ENCODE measurements at places on chromosomes 12 and 14. TPM values are rescaled to one million over a fixed set of nuclear protein-coding genes. Genes with fewer than 3 reads are reported as not detected.

DNA sequence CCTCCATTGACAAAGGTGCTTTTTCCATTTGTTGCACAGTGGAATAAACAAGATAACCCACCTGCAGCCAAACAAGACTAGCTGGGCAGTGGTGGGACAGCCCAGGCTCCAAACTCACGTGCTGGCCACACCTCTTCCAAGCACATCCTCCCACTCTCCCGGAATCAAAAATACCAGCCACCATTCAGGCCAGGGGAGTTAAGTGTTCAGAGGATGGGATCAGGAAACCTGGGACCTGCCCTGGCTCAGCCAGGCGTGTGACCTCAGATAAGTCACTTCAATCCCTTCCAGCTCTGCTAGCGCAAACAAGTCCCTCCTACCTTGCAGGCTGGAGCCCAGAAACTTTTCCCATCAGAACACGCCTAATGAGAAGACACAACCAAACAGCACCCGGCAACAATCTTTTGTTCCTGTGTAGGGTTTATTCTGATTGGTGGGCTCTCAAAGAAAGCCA lies 43.3 kb downstream of the ACTN1 start:
- no peak for DNase-seq

GRCh38 chr12:84689638-84690037 lies 223.0 kb downstream of the SLC6A15 start:
- no peak for DNase-seq

GRCh38 chr12:112375105-112375504 lies 7.1 kb downstream of the HECTD4 start:
- DNase-seq = no peak

- no peak for DNase-seq
Observed at GRCh38 chr14:68703093-68703492, 89.8 kb downstream of the ZFP36L1 start.

DCP1B gene
- 16.6 TPM for total RNA-seq

KRT77 gene
- total RNA-seq = not detected

DNA sequence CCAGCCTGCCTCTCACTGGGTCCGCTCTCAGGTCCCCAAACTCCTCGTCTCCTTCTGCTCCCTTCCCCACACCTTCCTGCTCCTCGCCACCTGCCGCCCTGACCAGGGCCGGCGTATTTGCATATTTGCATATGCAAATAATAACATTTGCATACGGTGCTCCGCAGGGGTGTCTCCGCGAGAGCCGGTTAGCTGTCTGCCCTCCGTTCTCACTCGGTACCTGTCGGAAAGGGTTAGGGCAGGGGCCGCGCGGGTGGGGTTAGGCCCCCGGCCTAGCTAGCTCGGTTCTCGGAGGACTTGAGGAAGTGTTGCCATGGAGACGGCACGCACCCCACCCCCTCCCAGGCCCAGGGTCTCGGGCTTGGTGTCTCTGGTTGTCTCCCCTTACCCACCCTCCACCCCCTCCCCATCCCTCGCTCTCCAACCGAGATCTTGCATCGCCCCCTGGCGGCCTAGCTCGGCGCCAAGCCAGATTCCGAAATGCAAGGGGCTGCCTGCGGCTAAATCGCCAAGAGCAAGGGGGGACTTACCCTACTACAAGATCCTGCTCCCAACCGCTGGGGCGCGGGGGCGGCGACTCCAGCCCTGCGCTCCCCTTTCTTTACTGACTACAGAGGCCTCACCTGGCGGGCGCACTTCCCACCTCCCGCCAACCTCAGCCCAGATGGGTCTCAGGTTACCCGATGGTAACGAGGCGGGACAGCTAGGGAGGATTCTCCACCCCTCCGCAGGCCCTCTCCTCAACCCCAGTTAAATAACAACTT lies 8.1 kb downstream of the STAC3 start:
- DNase-seq = peak; percentile 80

DNA sequence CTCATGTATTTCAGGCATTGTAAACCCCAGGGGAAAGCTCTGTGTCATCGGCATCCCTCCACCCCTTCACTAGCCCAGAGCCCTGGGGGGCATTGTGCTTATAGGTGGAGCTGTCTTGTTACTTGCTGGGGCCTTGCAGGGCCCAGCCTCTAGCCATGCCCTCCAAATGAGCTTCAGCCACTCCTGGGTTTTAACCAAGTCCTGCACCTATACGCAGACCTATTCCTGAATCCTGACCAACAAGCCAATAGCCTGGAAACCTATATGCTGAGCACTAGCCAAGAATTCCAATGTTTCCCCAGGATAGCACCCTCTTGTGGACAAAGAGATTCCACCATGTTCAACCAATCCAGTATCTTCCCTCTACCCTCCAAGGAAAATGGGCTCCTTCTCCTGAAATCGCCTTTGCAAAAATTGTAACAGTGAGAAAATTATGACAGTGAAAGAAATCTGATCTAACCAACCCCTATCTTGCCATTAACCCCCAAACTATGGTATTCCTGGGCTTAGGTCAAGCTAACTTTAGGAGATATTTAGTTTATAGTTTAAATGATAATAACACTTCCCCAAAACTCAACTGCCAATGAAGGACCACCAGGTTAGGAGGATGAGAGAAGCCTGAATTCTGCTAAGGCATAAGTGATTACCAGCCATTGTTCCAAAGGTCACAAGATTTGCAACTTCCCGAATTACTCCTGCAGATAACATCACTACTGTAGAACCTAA lies 55.5 kb downstream of the TTC7B start:
- no peak for DNase-seq

GRCh38 chr14:47660158-47660557 lies 15.2 kb downstream of the MDGA2 start:
- no peak for DNase-seq

- no peak for DNase-seq
Observed at GRCh38 chr12:42534184-42534838, 55.2 kb downstream of the PRICKLE1 start.

- DNase-seq = no peak
Observed at GRCh38 chr14:85599939-85600338, 70.0 kb downstream of the FLRT2 start.

- DNase-seq = no peak
Observed at GRCh38 chr12:131559517-131560516, 151.1 kb upstream of the SFSWAP start.

KSR2 gene
- 0.53 TPM for total RNA-seq

DNA sequence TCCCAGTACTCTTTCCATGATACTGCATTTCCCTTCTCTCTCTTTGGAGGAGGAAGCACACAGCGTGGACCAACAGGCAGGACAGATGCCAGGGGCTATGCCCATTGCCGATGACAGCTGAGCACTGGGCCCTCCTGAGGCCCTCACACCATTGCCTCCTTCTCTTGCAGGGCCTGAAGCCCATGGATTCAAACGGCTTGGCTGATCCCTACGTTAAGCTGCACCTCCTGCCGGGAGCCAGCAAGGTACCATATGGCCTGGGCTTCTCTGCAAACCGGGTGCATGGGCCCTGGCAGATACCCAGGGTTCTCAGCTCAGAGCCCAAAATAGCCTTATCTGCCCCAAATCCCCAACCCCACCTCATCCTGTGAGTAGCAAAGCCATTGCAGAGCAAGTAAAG lies 25.2 kb upstream of the OAS1 start:
- no peak for DNase-seq

- DNase-seq = no peak
Observed at GRCh38 chr14:68856572-68856971, 63.7 kb upstream of the ZFP36L1 start.

- DNase-seq = no peak
Observed at GRCh38 chr14:70784886-70785285, 24.4 kb downstream of the MAP3K9 start.

SCNN1A gene
- total RNA-seq = 134 TPM

GRCh38 chr12:116559162-116559935 lies at the start of gene MAP1LC3B2:
TSS of gene MAP1LC3B2 (plus strand) at chr12:116559381. CDS start at chr12:116575943, 16,562 bp downstream.
- peak; percentile 93 for DNase-seq

DNA sequence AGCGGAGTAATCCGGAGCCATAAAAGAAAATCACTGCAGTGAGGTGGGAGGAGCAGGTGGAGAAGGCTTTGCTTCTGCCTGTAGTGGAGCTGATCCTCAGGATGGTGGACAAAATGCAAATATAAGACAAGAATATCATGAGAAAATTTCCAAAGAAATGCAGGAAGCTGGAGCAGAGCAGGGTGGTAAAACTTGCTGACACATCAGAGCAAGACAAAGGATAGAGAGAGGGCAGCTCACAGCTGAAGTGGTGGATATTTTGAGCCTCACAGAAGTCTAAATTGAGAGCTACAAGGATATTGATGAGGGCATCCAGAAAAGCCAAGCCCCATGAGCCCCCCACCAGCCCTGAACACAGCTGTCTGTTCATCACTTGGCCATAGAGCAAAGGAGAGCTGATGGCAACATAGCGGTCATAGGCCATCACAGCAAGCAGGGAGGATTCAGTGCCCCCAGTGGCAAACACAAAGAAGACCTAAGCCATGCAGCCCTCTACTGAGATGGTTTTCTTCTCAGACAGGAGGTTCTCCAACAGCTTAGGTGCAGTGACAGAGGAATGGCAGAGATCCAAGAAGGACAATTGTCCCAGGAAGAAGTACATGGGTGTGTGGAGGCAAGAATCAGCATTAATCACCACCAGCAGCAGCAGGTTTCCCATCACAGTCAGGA lies 30.0 kb upstream of the ANP32D start:
- no peak for DNase-seq

- no peak for DNase-seq
Observed at GRCh38 chr12:27931390-27931789, 41.1 kb downstream of the PTHLH start.

DNA sequence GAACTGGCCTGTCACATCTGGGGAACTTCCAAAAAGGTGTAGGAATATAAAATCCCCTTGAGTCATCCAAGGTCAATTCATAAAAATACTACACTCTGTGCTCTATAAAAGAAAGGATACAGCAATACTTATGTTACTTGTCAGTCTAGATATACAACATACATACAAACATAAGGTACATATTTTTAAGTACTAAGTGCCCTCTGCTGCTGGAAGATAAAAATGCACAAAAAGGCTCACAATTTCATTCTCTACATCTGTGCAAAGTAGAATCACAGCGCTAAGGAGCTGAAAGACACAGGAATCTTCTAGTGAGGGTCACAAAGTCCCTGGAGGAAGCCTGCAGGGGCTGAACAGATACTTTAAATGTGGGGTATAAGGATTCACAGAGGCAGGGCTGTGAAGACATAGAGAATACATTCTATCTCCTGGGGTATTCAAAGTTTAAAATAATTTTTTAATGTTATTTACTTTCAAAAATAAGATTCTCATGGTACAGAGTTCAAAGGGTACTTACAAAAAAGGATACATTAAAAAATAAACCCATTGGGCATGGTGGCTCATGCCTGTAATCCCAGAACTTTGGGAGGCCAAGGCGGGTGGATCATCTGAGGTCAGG lies 10.2 kb upstream of the GOLGA5 start:
- no peak for DNase-seq

EMC9 gene
- total RNA-seq = 38.7 TPM

GRCh38 chr14:26621364-26621763 lies 23.5 kb upstream of the NOVA1 start:
- no peak for DNase-seq

- no peak for DNase-seq
Observed at GRCh38 chr12:130166306-130166705, 4.0 kb downstream of the FZD10 start.

DNA sequence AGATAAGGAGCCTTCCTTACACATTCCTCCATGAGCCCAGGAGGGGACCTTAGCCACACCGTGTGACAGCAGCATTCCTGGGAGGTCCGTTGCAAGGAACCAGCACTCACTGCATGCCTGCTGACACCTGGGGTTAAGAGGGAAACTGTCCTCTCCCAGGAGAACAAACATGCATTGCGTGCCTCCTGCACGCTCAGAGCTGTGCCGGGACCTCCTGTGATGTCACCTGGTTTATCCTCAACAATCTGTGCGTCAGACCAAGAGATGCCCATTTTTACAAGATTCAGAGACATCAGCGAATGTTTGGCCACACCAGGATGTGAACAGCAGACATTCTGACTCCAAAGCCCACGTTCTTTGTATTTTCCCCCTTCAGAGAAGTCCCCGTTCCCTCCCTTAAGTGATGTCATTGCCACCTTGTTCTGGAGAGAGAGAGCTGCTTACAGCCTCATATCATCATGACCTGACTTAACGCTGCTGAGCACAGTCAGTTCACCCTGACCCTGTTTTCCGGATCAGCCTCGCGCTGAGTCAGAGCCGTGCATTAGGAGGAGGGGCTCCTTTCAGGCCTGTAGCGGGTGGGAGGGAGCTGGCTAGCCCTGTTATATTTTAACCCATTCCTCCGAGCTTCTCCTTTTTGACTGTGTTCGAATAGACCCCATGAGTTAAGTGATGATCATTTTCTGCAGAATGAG lies 36.2 kb downstream of the TMEM120B start:
- DNase-seq = no peak

C1R gene
- 136 TPM for total RNA-seq

SAMD15 gene
- total RNA-seq = not detected

ACAD10 gene
- total RNA-seq = 61.1 TPM

PZP gene
- not detected for total RNA-seq

GRCh38 chr12:130489293-130489692 lies 151.6 kb downstream of the PIWIL1 start:
- DNase-seq = no peak

CHGA gene
- total RNA-seq = 319 TPM

NELL2 gene
- 7.5 TPM for total RNA-seq

- DNase-seq = no peak
Observed at GRCh38 chr14:71933001-71933587, 865 bp downstream of the RGS6 start.

GRCh38 chr14:45252366-45253069 lies 484 bp downstream of the MIS18BP1 start:
- no peak for DNase-seq

- no peak for DNase-seq
Observed at GRCh38 chr12:62288328-62288727, 28.1 kb downstream of the USP15 start.

DNA sequence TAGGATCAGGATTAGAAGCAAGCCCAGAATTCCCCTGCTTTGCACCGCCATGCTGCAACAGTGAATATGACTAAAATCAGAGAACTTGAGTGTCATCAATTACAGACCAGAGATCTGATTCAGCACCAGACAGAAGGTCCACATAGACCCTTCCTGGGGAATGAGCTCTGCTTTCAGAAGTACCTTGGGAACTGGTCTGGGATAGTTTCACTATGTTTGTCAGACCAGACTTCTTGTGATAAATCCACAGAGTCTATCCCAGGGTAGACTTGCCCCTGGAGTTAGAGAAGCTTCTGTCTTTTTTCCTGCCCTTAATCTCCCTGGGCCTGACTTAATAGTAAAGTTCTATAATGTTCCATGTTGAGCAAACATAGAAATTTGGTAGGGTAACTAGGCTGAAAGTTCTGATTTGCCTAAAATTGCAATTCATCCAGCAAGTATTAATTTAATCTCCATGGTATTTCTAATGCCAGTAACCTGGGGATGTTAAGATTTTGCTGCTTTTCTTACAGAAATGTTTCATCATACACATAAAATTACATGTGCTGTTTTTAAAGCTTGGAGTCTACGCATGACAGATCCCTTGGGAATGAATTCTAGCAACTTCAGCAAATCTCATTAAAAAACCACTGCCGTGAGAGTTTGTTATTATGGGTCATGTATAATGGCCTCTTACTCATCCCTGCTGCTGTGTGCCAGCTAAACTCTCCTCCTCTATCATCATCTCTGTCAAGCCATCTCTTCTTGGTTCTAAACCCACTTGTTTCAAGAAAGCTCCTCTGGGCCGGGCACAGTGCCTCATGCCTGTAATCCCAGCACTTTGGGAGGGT lies 61.3 kb upstream of the METAP2 start:
- DNase-seq = no peak

TRAFD1 gene
- 95.7 TPM for total RNA-seq

GDF3 gene
- not detected for total RNA-seq

Measured in Peyer's patch (tissue), 4 donors.